ENCODE measurements at places on chromosomes 6 and 20. TPM values are rescaled to one million over a fixed set of nuclear protein-coding genes. Genes with fewer than 3 reads are reported as not detected.
A peak's percentile ranks its signal among the peaks of the same experiment; 100 is the strongest.

The LRRN4 gene
- 0.44 TPM for total RNA-seq

- no peak for DNase-seq
These were observed 17.8 kb downstream of the LRFN2 start for GRCh38 chr6:40569162-40569910.

The TPX2 gene
- total RNA-seq = 128 TPM

- peak; percentile 74 for DNase-seq
These were observed 9.2 kb downstream of the ITPA start for GRCh38 chr20:3218307-3218988.

- no peak for DNase-seq
These were observed 256.0 kb upstream of the TCF21 start for GRCh38 chr6:133632906-133633305.

The BPIFB2 gene
- not detected for total RNA-seq

- DNase-seq = no peak
These were observed 218.1 kb downstream of the LRFN2 start for GRCh38 chr6:40369042-40369441.

The CALHM5 gene
- not detected for total RNA-seq

GRCh38 chr6:3751077-3751729 lies at the start of gene PXDC1:
TSS of gene PXDC1 (minus strand) at chr6:3751713. CDS start at chr6:3751531, 182 bp downstream.
- peak; percentile 23 for DNase-seq

GRCh38 chr6:141510803-141511202 lies 621.9 kb upstream of the GJE1 start:
- no peak for DNase-seq

DNA sequence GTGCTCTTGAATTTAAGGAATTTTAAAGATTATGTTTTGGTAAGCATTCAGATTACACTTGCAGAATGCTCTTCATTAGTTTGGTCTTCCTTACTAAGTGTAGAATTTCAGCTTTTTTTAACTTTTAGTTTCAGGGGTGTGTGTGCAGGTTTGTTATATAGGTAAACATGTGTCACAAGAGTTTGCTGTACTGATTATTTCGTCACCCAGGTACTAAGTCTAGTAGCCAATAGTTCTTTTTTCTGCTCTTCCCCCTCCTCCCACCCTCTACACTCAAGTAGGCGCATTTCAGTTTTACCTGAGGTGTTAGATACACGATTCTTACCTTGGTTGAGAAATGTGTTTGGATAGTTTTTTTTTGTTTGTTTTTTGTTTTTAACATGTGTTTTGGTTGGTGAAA lies 68.3 kb downstream of the AFG1L start:
- DNase-seq = no peak

- no peak for DNase-seq
These were observed 37.6 kb downstream of the HMGN3 start for GRCh38 chr6:79196912-79197311.

GRCh38 chr6:115945306-115945705 lies 115.4 kb downstream of the FRK start:
- DNase-seq = peak; percentile 12

DNA sequence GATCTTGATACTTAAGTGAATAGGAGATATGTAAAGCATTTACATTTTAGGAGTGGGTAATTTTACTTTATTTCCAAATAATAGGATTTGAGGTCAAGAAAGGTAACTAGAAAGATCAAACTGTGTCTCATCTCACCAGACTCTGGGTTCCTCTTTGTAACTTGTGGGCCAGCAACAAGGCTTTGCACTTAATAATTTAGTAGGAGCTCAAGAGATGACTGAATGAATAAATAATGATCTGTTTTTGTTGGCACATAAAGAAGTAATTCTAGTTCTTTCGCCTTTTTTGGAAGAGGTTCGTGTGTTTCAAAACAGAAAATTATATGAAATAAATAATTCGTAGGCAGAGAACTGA lies 67.4 kb upstream of the FABP7 start:
- DNase-seq = peak; percentile 69

The TNF gene
- not detected for total RNA-seq

DNA sequence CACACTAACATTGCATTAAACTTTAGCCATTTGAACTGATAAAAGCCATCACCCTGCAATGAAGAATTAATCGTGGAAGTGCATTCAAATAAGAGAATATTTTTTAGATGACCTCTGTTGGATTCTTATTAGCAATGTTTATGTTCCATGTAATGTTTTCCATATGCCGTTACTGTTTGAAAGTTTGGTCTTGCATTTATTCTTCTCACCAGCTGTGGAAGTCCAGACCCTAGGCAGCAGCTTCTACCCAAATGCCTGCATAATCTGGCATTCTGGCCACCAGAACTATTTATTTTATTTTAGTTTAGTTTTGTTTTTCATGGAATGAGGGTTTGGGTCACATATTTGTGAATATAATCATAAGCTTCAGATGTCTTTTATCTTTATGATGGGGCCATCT lies 140.4 kb downstream of the SAMD5 start:
- no peak for DNase-seq

DNA sequence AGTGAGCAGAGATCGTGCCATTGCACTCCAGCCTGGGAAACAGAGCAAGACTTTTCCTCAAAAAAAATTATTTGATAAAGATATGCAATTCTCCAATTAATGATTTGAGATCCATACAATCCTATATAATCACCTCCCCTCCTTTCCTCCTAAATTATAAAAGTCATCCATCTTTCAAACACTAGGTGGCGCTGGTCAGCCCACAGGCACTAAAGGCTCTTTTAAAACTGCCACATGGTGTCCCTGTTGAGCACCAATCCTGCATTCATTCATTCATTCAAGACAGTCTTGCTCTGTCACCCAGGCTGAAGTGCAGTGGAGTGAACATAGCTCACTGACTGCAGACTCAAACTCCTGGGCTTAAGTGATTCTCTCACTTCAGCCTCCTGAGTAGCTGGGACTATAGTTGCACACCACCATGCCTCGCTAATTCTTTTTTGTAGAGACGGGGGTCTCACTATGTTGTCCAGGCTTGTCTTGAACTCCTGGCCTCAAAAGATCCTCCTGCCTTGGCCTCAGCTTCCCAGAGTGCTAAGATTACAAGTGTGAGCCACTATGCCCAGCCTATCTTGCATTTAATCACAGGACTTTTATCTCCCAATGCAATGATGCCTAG lies 58.7 kb upstream of the SLC2A12 start:
- peak; percentile 77 for DNase-seq

- no peak for DNase-seq
These were observed 189.5 kb downstream of the GMDS start for GRCh38 chr6:2055911-2056310.

The GSTA4 gene
- 20.9 TPM for total RNA-seq

DNA sequence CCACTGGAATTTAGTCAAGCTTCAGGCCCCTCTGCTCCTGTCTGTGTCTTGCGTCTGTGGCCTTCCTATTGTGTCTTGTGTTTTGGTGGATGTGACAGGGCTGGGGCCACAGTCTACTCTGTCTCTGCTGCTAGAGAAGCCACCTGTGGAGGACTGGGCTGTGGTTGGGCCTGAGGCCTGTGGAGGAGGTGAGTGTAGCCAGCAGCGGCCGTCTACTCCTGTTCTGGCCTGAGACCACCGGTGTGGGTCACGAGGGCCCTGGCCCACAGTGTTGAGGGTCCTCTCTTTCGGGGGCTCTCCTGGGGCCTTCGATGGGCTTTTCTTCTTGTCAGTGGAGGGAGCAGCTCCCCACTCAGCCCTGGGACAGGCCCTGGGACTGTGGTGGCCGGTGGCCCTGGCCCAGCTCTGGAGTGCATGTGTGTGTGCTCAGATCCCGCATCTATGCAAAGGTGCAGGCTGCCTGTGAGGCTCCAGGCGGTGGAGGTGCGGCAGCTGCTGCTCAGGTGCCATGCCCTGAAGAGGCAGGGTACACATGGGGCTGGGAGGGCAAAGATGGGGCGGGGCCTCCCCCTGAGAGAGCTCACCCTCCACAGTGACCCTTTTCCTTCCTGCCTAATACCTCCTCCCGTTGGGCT lies 20.8 kb downstream of the SDCBP2 start:
- DNase-seq = no peak

GRCh38 chr20:3312940-3313682 lies 74.1 kb upstream of the SLC4A11 start:
- peak; percentile 9 for DNase-seq

DNA sequence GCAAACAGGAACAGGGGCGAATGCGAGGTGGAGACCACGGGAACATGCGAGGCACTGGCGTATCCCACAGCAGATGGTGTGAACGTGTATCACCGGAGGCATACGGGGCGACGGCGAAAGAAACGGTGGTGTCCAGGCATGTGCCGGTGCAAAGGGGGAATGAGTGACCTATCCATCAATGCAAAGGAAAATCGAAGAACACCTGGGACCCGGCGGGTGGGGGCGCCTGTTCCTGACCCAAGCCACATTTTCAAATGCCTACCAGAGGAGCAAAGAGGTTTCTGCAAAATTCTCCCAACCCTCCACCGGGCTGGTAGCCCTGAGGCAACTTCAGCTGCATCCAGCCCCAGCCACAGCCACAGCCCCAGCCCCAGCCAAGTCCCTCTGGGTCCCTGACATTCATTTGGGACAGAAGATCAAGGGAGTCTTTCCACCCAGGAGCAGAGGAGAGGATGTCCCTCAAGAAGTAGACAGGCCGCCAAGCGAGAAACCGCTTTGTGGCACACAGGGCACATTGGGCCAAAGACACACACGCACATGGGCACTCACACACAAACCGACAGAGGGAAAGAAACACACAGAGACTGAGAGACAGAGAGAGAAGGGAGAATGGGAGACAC lies 164.0 kb upstream of the ZNF337 start:
- no peak for DNase-seq

GRCh38 chr20:963795-964194 lies 38.3 kb downstream of the RSPO4 start:
- no peak for DNase-seq

DNA sequence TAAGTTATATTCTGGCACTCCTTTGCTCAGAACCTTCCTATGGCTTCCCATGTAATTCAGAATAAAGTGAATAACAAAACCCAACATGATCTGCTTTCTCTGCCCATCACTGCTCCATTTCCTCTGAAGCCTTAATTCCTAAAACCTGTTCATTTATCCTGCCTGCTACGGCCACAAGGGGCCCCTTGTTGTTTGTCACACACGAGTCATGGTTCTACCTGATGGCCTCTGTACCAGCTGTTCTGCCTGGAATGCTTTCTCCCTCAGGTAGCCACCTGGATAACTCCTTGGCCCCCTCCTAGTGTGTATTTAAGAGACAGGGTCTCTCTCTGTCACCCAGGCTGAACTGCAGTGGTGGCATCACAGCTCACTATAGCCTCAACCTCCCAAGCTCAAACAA lies 26.8 kb downstream of the ERGIC3 start:
- DNase-seq = peak; percentile 70

- DNase-seq = peak; percentile 44
These were observed 561.3 kb upstream of the JAG1 start for GRCh38 chr20:11235058-11235457.

The TBCC gene
- 32.3 TPM for total RNA-seq

DNA sequence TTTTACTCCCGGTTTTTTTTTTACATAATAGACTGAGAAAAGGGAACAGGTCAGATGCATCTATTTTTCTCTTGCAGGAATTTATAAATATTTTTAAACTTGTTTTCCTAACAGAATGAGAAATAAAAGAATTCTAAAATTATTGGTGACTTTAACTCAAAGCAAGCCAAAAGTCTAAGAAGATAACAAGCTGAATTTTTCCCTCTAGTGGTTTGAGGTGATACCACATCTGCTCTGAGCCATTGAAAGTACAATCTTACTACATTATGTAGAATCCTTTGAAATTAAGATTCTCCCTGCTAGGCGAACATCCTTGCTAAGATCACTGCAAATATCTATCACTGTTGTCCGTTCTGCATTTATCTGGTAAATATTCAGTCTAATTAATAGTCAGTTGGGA lies 10.7 kb upstream of the STMND1 start:
- peak; percentile 43 for DNase-seq

- DNase-seq = peak; percentile 15
These were observed 223.9 kb upstream of the THEMIS start for GRCh38 chr6:128124713-128125112.

- DNase-seq = no peak
These were observed 157.0 kb downstream of the ADAT2 start for GRCh38 chr6:143293523-143293922.

The BAK1 gene
- total RNA-seq = 15.1 TPM

The DEFB132 gene
- not detected for total RNA-seq

The SNAP25 gene
- total RNA-seq = not detected

GRCh38 chr6:138318741-138319375 lies 58.8 kb upstream of the SMIM28 start:
- DNase-seq = no peak

DNA sequence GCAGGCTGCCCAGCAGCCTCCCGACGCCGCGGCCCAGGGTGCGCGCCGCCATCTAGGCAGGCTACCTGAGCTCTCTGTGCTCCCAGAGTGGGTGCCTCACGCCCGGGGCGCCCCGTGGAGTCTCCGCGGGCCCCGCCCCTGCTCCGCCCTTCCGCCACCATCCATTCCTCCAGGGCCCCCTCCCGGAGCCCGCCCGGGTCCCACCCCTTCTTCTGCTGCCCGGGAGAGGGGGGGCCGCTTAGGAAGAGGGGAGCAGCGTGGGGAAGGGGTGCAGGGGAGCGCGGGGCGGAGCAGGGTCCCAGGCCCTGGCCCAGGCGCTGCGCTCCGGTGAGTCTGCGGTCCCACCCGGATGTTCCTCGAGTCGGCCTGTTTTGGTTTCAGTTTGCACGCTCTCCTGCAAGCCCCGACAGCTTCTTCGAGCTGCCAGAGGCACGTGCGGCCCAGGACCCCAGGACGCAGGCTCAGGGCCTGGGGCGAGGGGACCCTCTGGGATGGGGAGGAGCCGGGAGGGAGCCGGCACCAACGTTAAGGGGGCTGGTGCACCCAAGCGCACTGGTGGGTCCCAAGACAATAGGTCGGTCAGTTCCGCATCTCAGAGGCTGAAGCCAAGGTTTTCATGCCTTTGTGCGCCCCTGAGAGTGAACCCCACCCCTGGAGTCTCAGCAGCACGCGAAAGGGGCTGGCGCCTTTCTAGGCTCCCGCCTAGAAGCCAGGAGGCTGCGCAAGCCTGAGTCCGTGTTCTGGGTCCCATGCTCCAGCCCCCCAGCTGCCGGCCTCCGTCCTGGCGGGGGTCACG lies at the start of gene ACSS1:
TSS of gene ACSS1 (minus strand) at position 89 of the 796 bp plus-strand sequence. CDS start at position 52, 37 bp downstream.
- DNase-seq = peak; percentile 31

The TMC2 gene
- total RNA-seq = not detected

- peak; percentile 79 for DNase-seq
These were observed 36.6 kb upstream of the HDAC2 start for GRCh38 chr6:114007516-114007915.

The LY6G6F gene
- not detected for total RNA-seq

GRCh38 chr20:10802236-10802635 lies 128.4 kb upstream of the JAG1 start:
- no peak for DNase-seq

GRCh38 chr20:11808841-11809240 lies 108.9 kb upstream of the BTBD3 start:
- DNase-seq = no peak

Data from PC-3 (cell line).